ENCODE measurements at places on chromosomes 1 and 21.

DNA sequence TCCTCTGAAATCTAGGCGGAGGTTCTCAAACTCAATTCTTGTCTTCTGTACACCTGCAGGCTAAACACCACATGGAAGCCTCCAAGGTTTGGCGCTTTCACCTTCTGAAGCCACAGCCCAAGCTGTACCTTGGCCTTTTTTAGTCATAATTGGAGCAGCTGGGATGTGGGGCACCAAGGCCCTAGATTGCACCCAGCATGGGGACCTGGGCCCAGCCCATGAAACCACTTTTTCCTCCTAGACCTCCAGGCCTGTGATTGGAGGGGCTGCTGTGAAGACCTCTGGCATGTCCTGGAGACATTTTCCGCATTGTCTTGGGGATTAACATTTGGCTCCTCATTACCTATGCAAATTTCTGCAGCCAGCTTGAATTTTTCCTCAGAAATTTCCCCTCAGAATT is 181.0 kb downstream of the TYW3 start:
- DNase-seq, result no peak

DNA sequence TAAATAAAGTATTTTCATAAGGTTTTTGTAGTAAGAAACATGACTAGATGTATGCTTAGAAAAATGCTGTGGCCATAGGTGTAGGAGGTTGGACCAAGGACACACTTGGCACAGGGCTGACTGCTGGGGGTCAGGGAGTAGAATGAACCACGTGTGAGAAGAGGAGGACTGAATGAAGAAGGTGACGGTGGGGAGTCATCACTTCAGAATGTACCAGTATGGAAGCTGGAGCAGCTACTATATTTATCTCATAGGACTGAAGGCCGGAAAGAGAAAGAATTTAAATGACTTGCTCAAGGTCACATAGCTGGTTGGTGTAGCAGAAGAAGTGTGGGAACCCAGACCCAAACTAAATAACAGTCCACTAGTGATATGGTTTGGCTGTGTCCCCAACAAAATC is 79.8 kb upstream of the HAO2 start:
- no peak for DNase-seq

DNA sequence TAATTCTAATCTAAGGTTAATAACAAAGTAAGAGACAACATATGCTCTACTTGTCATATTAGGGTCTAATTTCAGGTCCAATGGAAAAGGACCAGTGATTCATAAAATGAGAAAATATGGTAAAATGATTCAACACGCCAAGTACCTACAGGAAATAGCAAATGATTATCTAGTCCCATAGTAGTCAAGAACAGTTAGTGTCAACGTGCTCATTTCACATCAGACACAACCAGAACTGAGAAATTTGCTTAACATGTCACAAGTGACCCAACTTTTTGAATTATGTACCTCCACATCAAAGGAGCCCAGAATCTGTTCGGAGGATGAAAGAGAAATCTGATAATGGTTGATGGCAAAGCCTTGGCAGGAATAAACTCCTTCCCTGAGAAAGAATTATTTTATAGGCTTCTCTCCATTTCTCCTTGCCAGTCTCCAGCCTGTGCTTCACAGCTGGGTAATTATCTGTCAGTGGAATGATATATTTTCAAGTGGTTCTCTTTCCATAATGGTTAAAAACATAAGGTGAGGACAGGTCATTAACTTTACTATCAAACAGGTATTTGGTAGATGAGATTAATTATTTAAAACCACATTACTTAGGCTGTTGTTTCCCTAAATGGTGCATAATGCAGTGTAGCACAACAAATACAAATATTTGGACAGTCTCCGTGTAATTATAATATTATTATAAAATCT is 83.2 kb downstream of the APP start:
- no peak for DNase-seq

- no peak for DNase-seq
These were observed 60.4 kb downstream of the CC2D1B start for GRCh38 chr1:52305417-52306226.

DNA sequence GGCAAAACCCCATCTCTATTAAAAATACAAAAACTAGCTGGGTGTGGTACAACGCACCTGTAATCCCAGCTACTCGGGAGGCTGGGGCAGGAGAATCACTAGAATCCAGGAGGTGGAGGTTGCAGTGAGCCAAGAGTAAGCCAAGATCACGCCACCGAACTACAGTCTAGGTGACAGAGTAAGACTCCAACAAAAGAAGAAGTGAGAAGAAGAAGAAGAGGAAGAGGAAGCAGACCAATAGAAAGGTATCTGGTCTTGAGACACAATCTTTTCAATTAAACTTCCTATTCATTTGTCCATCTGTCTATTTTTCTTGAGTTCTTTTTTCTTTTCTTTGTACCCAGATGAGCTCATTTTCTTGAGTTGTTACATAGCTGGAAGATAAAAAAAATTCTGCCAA is 55.7 kb upstream of the ACADM start:
- DNase-seq, result no peak

DNA sequence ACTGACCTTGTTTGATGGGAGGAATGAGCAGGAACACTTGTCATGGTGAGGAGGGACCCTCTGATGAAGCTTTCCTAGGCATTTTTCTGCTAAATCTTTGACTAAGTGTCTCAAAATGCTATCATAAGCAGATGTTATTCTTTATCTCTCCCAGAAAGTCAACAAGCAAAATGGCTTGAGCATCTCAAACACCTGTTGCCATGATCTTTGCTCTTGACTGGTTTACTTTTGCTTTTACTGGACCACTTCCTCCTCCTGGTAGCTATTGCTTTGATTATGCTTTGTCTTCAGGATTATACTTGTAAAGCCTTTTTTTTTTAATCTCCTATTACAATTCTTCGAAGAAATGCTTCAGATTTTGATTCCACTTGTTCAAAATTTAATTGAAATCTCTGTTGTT is 157.4 kb downstream of the GPR52 start:
- DNase-seq, result no peak

- DNase-seq, result no peak
These were observed 1.0 kb downstream of the IQGAP3 start for GRCh38 chr1:156571261-156571852.

- DNase-seq, result no peak
These were observed 21.9 kb downstream of the RD3 start for GRCh38 chr1:211469938-211470529.

DNA sequence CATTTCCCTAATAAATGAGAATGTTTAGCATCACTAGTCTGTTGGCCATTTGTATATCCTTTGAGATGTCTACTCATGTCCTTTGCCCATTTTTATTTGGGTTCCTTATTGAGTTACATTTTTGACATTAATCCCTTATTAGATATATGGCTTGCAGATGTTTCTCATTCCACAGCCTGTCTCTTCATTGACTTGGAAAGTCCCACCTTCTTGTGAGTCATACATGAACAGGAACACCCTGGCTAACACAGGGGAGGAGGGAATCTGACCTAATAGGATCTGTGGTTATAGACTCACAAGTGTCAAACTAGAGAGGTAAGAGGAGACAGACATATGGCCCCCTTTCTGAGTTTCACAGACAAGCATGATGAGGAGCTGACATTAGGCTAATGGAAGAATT is 11.5 kb downstream of the ZP4 start:
- DNase-seq, result no peak

Measured in RWPE2 (cell line).